ENCODE measurements at places on chromosomes 6 and 20.

- no peak for DNase-seq
These were observed 30.2 kb downstream of the PHACTR3 start for GRCh38 chr20:59634435-59635005.

- DNase-seq: no peak
These were observed 8.2 kb upstream of the ADGRF4 start for GRCh38 chr6:47690214-47690613.

GRCh38 chr6:72925136-72925535 lies 300.2 kb downstream of the KHDC1L start:
- DNase-seq: no peak

- DNase-seq: no peak
These were observed 57.0 kb upstream of the XRN2 start for GRCh38 chr20:21246161-21246560.

DNA sequence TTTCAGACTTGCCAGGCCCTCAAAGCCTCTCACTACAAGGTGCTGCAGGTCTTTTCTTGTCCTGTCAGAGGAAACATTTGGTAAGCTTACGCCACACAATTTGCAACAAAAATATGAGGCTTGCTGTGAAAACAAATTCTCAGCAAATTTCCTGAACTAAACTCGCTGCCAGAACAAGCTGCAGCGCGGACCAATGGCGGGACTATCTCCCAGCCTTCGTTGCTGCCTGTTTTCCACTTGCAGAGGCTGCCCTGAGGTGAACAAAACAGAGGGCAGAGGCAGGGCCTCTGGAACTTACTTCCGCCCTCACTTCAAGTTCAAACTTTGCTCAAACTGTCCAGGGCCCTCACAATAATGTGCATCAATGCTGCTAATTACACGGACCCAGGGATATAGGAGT lies 12.4 kb downstream of the UQCC2 start:
- DNase-seq: no peak

GRCh38 chr6:23823421-23823820 lies 302.6 kb upstream of the NRSN1 start:
- no peak for DNase-seq

DNA sequence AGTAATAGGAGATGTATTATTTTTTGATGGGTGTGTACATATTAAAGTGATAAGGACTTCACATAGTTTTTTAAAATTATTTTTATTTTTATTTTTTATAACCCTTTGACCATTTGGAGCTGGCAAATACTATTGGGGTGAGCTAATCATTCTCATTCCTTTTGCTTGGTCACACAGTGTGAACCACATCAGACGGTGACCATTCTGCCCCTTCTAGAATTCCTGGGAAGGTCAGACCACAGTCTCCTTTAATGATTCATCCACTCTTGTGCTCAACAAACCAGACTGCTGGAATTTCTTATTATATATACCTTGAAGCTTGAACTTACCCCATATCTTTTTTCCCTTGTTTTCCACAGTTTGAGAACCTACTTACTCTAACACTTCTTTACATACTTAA lies 23.9 kb upstream of the PRL start:
- DNase-seq: no peak

GRCh38 chr6:16654701-16655100 lies 106.6 kb downstream of the ATXN1 start:
- no peak for DNase-seq

DNA sequence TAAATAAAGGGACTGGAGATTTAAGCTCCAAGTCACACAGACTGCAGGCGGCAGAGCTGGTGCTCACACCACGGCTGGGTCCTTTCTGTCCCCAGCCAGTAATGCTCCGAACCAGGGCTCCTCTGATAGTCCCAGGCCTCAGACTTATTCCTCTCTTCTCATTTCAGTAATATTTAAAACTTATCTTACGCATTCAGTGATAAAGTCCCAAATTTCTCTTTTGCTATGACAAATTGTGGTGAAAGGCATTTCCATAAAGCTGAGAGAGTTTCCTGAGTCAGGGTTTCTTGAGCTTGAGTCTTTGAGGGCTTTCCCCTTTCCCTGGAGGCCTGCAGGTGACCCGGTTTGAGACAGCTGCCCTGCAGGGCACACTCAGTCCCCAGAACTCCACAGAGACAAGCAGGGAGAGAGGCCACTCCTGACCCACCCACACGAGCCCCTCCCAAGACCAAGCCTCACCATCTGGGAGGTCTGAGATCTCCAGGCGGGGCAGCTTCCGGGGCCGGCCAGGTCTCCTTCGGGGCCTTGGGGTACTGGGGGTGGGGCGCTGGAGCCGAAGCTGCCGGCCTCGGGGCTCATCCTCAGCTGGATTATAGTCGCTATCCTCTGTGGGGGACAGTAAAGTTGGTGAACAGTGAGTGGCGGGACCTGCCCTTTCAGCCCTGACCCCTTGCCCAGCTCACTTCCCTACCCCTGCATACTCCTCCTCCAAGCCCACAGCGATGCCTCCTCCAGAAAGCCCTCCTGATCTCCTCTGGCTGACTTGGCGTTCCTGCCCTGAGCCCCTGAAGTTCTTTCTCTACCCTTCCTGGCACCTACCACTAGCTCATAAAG lies 6.6 kb downstream of the ZNF335 start:
- no peak for DNase-seq

DNA sequence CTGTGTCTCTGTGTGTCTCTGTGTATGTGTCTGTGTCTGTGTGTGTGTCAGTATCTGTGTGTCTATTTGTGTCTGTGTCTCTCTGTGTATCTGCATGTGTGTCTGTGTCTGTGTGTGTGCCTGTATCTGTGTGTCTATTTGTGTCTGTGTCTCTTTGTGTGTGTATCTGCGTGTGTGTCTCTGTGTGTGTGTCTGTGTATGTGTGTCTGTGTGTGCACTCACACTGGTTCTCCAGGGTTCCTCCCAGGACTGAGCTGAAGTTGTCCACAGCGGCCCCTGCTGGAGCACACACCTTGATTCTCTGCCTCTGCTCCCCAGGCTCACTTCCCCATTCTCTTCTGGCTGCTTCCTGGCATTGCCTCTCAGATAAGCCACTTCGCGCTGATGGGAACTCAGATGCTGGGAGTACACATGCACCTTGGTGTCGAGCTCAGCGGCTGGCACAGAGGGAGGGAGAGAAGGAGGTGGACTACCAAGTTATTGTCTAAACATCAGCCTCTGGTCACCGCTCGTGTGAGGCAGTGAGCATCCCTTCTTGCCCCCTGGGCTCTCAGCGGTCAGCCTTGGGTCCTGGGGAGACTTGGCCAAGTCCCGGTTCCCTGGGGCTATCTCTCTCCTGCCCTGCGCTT lies 104.9 kb upstream of the NXT1 start:
- peak; percentile 45 for DNase-seq

DNA sequence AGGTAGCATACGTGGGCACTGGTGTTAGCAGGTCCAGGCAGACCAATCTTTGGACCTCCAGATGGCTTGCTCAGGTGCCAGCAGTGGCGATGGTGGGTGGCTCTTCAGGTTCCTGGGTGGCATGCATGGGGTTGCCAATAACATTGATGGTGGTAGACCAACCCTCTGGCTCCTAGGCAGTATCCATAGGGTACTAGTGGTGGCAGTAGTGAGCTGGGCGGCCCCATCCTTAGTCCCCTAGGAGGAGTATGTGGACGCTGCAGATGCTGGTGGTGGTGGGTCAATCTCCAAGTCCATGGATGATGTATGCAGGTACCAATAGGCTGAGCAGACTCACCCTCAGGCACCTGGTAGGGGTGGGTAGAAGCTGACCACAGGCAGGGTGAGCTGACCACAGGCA lies 70.6 kb downstream of the ZC2HC1B start:
- no peak for DNase-seq

DNA sequence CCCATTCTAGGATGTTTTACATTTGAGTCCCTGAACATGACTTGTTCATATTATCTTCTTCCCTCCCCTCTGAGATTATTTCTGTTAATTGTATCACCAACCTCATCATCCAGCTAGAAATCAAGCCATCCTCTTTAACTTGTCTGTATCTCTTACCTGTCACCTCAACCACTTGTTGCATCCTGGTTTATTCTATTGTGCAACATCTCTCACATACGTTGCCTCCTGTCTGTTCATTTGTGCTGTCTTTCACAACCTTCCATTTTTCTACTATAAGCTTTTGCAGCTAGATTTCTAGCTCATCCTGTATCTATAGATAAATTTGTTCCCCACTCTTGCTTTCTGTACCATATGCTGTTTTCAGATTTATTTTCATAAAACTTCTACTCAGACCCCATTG lies 183.7 kb downstream of the MCHR2 start:
- DNase-seq: no peak

GRCh38 chr6:85764844-85765243 lies 122.2 kb upstream of the SYNCRIP start:
- DNase-seq: no peak

DNA sequence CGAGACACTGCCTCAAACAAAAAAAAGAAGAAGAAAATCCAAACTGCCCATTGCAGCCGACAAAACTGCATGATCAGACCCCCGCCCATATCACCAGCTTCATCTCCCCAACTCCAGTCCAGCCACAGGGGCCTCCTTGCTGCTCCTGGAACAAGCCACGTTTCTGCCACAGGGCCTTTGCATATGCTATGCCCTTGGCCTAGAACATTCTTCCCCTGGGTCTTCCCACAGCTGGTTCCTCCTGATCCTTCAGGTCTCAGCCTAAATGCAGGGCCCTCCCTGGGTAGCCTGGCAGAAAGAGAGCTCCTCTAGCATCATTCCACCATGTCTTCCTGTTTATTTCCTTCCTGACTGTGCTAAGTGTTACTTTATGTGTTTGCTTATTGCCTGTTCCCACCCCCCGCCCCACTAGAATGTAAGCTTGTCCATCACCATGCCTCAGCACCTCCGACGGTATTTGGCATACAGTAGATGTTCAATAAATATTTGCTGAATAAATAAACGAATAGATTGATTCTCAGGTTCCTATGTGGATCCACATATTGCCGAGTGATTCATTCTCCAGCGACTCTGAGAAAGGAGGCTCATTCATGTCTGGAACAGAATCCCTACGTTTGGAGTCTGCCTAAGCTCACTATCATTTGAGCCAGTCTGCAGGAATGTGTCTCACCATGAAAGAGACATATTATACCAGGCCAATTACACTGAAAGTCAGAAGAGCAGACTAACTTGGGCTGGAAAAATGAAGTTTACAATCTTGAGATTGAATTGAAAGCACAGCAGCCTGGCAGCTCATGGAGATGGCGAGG lies 56.1 kb downstream of the NFATC2 start:
- no peak for DNase-seq

- no peak for DNase-seq
These were observed 128.0 kb upstream of the TNFAIP3 start for GRCh38 chr6:137738931-137739504.

- no peak for DNase-seq
These were observed 101.3 kb downstream of the SNX5 start for GRCh38 chr20:17867131-17867925.

DNA sequence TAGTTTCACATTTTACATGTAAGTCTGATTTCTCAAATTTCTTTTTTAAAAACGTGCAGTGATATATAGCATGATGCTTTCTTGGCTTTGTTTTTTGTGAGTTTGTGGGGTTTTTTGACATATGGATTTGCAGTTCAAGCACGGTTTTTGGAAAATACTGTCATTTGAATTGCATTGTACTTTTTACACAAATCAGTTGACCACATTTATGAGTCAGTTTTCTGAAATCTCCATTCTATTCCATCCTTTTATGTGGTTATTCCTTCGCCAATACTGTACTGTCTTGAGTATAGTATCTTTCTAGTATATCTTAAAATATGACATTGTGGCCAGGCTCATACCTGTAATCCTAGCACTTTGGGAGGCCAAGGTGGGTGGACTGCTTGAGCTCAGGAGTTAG lies 890.0 kb upstream of the CITED2 start:
- DNase-seq: no peak

GRCh38 chr6:24980507-24981385 lies 45.0 kb upstream of the RIPOR2 start:
- DNase-seq: no peak

DNA sequence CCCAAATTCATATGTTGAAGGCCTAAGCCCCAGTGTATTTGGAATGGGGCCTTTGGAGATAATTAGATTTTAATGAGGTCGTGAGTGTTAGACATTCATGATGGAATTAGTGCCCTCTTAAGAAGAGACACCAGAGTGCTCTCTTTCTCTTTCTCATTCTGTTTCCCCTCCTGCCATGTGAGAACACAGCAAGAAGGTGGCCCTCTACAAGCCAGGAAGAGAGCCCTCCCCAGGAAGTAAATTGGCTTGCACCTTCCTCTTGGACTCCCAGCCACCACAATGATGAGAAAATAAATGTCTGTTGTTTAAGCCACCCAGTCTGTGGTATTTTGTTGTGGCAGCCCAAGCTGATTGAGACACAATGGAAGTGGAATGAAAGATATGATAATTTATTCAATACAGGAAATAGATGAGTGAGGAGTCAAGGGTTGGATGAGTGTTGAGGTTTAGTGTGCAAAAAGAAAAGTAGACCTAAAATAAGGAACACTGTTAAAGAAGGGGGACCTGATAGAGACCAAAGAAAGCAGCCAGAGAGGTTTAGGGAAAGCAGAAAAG lies 25.9 kb upstream of the ATXN1 start:
- no peak for DNase-seq

GRCh38 chr6:105015482-105015881 lies 58.6 kb downstream of the LIN28B start:
- DNase-seq: no peak

DNA sequence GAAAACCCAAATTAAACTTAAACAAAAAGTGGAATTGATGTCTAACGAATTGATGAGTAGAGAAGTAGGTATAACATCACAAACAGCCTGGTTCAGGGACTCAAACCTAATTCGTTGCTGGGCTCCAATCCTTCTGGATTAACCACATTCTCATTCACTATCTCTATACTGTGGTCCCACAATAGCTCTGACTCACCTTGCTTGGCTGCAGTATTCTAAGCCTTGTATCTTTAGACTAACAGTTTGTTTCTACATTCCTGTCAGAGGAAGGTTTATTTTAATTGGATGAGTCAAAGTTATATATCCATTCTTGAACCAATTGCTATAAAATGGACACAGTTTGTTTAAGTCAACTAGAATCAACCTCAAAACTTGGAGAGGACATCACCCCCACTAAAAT lies 530.5 kb upstream of the PTCHD4 start:
- DNase-seq: no peak

DNA sequence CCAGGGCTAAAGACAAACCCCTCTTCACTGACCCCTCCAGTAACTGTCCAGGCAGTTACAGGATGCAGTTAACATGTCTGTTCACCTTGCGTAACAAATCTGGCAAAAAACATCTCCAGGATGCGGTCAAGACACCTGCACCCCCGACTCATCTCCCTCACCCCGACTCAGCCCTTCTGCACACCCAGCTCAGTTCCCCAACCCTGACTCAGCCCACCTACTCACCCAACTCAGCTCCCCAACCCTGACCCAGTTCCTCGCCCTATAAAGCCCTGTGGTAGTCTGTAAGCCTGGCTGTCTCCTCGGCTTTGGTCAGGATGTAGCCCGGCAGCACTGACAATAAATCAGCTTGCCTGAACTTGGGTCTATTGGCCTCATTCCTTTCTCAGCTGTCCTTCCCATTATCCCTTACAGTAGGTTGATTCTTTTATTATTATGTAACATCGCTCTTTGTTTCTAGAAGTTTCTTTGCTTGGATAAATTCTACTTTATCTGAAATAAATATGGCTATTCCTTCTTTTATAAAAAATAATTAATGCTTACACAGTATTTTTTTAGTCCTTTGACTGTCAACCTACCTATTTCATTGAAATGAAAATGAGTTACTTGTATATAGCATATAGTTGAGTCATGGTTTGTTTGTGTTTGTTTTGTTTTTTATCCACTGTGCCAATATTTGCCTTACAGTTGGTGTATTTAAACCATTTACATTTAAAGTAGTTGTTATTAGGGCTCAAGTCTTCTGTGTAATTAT lies 12.9 kb upstream of the ADTRP start:
- DNase-seq: no peak
